ENCODE measurements at places on chromosomes 11 and 22. TPM values are rescaled to one million over a fixed set of nuclear protein-coding genes. Genes with fewer than 3 reads are reported as not detected.

The LINC01488 gene
- total RNA-seq, result not detected

The KLHDC7B gene
- 6.5 TPM for total RNA-seq

The SYT7 gene
- not detected for total RNA-seq

The FAM111B gene
- 26.7 TPM for total RNA-seq

The MAJIN gene
- total RNA-seq, result not detected

The MS4A15 gene
- total RNA-seq, result not detected

The OR4C11 gene
- not detected for total RNA-seq

The SOX10 gene
- total RNA-seq, result not detected

The SH3BP1 gene
- total RNA-seq, result 160 TPM

The DRD4 gene
- 0.48 TPM for total RNA-seq

The TSGA10IP gene
- total RNA-seq, result not detected

The OR51B4 gene
- total RNA-seq, result not detected

The NLRP6 gene
- 0.26 TPM for total RNA-seq

The FLRT1 gene
- not detected for total RNA-seq

The MAPK8IP2 gene
- total RNA-seq, result 0.08 TPM

The RIN1 gene
- total RNA-seq, result 0.43 TPM

The C11orf24 gene
- 64.8 TPM for total RNA-seq

The NXPE2 gene
- not detected for total RNA-seq

The CNIH2 gene
- total RNA-seq, result 1.2 TPM

The CTSC gene
- total RNA-seq, result 381 TPM

The APOL6 gene
- 63.8 TPM for total RNA-seq

The OR8G5 gene
- not detected for total RNA-seq

The HORMAD2 gene
- not detected for total RNA-seq

The TMEM45B gene
- not detected for total RNA-seq

The HEPACAM gene
- total RNA-seq, result not detected

The DDIAS gene
- 11.3 TPM for total RNA-seq

The YPEL4 gene
- not detected for total RNA-seq

The CREB3L1 gene
- not detected for total RNA-seq

The CCND1 gene
- total RNA-seq, result not detected

The AP2A2 gene
- total RNA-seq, result 51.6 TPM

The NXPE1 gene
- total RNA-seq, result not detected

The PLEKHA7 gene
- 0.10 TPM for total RNA-seq

The GAL3ST3 gene
- total RNA-seq, result not detected

The SIK2 gene
- total RNA-seq, result 8.8 TPM

The BET1L gene
- total RNA-seq, result 51.4 TPM

The MS4A2 gene
- not detected for total RNA-seq

The PLEKHB1 gene
- total RNA-seq, result 0.45 TPM

Measured in natural killer cell treated with Interleukin-12 subunit alpha and Interleukin-12 subunit beta and Interleukin-15 and Interleukin-18, amount 100 ng/mL, for 72 hours (primary cell).